Breast epithelium (tissue), 4 donors: ENCODE measurements at places on chromosomes 7 and 10. TPM values are rescaled to one million over a fixed set of nuclear protein-coding genes. Genes with fewer than 3 reads are reported as not detected.

Gene RAMP3
- 76.8 TPM for total RNA-seq

Gene PRSS37
- total RNA-seq = not detected

Gene PIP
- 140 TPM for total RNA-seq

Gene TM9SF3
- 118 TPM for total RNA-seq

Gene ADAM22
- total RNA-seq = 2.3 TPM

Gene PPP3CB
- total RNA-seq = 49.5 TPM

Gene ZNF853
- total RNA-seq = 5.8 TPM
